ENCODE measurements at places on chromosomes 11 and 22.

DNA sequence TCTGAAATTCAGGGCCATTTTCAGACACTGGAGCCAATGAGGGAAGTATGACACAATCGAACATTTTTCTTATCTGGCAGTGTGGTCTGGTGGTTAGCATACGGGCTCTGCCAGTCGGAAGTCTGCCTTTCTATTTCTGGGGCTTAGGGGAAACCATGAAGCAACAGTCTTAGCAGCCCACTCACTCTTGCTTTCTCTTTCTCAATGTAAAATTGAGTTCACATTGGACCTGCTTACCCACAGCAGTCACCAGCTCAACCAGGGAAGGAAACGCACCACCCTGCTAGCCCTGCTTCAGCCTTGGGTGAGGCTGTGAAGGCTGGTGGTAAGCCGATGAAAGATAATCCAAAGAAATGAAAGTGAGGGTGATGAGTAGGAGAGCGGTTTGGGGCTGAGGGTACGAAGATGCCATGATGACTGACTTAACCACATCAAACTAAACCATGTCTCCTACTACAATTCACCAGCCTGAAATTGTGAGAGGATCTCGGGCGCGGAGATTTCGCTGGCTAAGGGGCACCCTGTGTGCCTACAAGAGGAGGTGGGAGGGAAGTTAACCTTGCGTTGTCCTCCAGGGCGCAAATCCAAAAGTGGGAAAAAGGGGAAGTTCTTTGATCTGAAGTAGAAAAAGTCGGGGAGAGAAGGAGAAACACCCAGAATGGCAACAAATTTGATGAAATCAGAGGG lies 2.0 kb upstream of the LMO2 start:
- DNase-seq, result peak; percentile 53

GRCh38 chr11:62166371-62166770 lies 23.6 kb upstream of the SCGB1D1 start:
- no peak for DNase-seq

- DNase-seq, result no peak
These were observed 294.5 kb downstream of the BRD1 start for GRCh38 chr22:49532869-49533802.

- DNase-seq, result no peak
These were observed 53.7 kb upstream of the CCDC34 start for GRCh38 chr11:27416568-27417176.

DNA sequence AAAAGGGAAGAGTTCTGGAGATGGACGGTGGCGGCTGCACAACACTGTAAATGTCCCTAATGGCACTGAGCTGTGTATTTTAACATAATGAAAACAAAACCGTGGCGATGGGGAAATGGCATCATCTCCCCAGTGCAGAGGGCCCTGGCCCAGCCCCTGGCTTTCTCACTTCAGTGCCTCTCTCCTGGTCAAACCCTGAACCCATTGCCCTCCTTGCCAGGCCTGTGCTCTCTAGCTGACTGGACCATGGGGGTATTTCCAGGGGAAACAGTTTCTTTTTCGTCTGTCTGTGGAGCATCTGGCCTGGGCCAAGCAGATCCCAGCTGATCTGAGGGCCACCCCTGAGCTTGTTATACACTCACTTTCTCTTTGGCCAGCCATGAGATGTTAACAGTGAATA lies 17.4 kb upstream of the NAP1L4 start:
- no peak for DNase-seq

GRCh38 chr11:128533472-128533871 lies 53.9 kb downstream of the ETS1 start:
- no peak for DNase-seq

GRCh38 chr22:39616051-39616450 lies 45.5 kb downstream of the CACNA1I start:
- DNase-seq, result no peak

DNA sequence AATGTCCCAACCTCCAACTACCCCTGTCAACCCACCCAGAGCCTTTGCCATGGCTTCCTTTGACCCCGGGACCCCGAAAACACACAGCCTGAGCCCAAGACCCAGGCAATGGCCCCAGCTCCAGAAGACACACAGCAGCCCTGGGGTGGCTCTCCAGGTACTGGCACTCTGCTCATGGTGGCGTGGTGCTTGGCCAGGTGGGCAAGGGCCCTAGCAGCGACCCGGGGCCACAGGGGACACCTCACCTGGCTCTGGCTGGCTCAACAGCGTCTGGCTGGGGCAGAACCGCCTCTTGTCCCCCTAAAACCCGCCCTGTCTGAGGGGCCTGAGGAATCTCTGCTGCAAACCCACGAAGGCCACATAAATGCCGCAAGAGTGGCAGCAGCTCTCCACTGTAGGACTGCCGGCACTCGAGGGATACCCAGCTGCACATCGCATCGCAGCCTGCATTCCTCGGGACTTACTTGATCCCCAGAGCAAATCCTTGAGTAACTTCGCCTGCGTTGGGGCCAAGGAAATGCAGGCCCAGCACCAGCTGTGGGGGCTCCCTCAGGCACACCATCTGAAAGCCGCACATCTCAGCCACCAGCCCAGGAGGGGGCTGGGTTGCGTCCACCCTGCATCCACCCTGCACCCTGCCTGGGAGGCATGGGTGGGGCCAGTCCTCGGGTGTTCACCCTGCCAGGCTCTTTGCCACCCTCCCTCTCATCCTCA lies 23.1 kb upstream of the GNB1L start:
- DNase-seq, result no peak

DNA sequence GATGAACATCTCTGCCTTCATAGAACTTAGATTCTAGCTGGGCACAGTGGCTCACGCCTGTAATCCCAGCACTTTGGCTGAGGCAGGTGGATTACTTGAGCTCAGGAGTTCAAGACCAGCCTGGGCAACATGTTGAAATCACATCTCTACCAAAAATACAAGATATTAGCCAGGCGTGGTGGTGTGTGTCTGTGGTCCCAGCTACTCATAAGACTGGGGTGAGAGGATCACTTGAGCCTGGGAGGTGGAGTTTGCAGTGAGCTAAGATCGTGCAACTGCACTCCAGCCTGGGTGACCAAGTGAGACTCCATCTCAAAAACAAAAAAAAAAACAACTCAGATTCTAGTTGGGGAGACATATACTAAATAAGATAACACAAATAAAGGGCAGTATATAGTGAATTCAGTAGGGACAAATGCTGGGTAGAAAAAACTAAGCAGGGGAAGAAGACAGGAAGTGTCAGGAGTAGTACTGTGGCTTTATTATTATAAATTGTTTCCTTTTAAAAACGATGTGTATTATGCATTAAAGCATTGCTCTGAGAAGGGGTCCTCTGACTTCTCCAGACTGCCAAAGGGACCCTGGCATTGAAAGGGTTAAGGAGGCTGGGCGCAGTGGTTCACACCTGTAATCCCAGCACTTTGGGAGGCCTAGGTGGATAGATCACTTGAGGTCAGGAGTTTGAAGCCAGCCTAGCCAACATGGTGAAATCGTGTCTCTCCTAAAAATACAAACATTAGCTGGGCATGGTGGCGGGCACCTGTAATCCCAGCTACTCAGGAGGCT lies 46.7 kb downstream of the PACS1 start:
- no peak for DNase-seq

DNA sequence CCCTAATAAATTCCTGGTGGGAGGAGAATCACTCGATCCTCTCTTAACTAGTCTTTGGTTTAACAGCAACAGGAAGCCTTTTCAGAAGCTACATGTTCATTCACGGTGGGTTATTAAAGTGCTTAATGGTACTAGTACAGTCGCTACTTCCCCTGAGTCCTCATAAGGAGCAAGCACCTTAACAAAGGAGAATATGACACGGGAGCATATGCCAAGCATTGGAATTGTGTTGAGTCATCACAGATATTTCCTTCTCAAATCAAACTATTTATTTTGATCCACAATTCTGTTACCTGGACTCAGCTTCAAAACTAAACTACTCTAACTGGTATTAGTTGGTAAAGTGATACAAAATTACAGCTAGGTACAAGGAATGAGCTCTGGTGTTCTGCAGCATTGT lies 177.5 kb upstream of the CTSC start:
- DNase-seq, result no peak
